ENCODE measurements at places on chromosomes 12 and 14.

DNA sequence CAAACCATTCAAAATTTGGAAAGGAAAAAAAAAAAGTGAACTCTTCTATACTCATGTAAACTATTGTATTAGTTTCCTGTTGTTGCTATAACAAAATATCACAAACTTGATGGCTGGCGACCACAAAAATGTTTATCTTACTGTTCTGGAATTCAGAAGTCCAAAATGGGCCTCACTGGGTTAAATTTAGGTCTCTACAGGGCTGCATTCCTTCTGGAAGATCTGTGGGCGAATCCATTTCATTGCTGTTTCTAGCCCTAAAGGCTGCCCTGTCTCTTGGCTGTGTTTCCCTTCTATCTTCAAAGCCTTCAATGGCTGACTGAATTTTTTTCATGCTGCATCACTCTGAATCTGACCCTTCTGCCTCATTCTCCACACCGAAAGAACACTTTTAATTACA, 105.1 kb upstream of the NAV3 start:
- no peak for DNase-seq
- no peaks in the 10 kb centered on the region for H3K4me1 ChIP-seq
- H3K27me3 ChIP-seq: no peaks in the 10 kb centered on the region
- no peak overlapping the region for H3K4me3 ChIP-seq
- no peaks in the 10 kb centered on the region for H3K36me3 ChIP-seq

DNA sequence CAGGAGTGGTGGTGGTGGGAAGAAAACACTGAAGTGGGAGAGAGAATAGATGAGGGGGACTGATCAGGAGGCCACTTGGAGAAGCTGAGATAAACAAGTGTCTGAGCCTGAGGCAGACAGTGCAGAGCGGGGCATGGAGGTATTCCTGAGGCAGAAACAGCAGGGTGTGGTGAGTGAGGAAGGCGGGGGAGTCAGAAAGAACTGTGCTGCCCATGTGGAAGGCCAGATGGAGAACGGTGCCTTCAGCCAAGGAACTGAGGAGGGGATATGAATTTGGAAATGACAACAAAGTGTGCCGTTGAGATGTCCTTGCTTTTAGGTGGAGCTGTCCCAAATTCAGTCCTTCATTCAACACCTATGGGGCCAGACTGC, 13.7 kb downstream of the APPL2 start:
- H3K27ac ChIP-seq: no peak overlapping the region
- DNase-seq: no peak
- H3K4me1 ChIP-seq: no peaks in the 10 kb centered on the region
- H3K4me3 ChIP-seq: no peak overlapping the region
- no peaks in the 10 kb centered on the region for H3K27me3 ChIP-seq

GRCh38 chr14:24092505-24093206, 1.5 kb upstream of the PCK2 start:
- no peaks in the 10 kb centered on the region for H3K36me3 ChIP-seq
- DNase-seq: no peak
- H3K4me1 ChIP-seq: peaks cover 26% of the 10 kb centered on the region
- no peaks in the 10 kb centered on the region for H3K27me3 ChIP-seq

DNA sequence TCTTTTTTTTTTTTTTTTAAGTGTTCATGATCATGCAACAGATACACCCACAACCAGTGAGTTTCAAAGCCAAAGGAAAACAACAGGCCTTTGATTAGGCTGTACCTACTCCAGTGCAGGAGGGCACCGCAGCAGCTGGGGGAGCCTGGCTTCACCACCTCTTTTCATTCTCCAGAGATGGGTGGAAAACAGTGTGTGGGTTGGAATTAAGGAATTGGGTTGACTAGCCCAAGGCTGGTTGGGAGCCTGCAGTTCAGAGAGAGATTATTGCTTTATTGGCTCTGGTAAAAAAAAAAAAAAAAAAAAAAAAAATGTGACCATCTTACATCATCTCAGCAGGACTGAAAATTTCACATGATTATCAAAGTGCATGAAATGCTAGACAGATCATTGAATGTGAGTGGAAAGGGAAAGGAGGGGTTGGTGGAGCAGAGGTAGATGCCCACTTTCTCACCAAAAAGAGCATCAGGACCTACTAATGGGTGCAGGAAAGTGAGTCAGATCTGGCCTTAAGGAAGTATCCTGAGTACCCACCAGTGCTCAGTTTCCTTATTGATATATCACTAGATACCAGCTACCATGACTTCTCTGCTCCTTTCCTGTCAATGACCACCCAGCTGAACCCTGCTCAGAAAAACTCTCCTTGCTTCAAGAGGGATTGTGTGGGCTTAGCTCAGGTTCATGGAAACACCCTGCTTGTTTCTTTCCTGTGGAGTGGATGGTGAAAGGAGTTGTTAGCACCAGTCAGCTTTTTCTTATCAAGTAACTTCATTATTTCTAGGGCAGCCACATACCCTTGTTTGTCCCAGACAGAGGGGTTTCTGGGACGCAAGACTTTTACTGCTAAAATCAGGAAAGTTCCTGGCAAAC, 54.8 kb upstream of the DYRK2 start:
- no peaks in the 10 kb centered on the region for H3K27me3 ChIP-seq
- no peak for DNase-seq
- no peak overlapping the region for H3K4me3 ChIP-seq

DNA sequence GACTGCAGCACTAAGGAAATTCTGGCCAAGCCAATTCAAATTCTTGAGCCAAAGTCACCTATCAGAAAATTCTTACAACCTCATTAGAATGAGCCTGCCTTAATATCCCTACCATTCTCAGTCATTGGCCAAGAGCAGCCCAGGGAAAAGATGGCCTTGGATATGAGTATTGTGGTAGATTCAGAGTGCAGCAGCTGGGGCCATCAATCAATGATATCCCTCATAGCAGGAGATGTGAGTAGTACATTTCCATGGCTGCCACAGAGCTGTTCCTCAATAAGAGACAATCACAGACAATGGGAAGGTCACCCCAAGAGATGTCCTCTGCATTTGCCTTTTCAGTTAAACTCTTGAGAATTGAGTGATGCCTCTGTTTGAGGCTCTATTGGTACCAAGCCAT, 161.6 kb downstream of the DYRK2 start:
- no peaks in the 10 kb centered on the region for H3K36me3 ChIP-seq
- H3K4me3 ChIP-seq: no peak overlapping the region
- H3K27me3 ChIP-seq: no peaks in the 10 kb centered on the region
- H3K27ac ChIP-seq: no peak overlapping the region
- H3K4me1 ChIP-seq: no peaks in the 10 kb centered on the region
- DNase-seq: no peak

GRCh38 chr12:22459838-22460490, 84.4 kb downstream of the C2CD5 start:
- H3K4me3 ChIP-seq: no peak overlapping the region
- no peaks in the 10 kb centered on the region for H3K36me3 ChIP-seq
- no peaks in the 10 kb centered on the region for H3K27me3 ChIP-seq
- no peak overlapping the region for H3K27ac ChIP-seq

GRCh38 chr12:25794571-25794970, 163.9 kb upstream of the RASSF8 start:
- no peak overlapping the region for H3K4me3 ChIP-seq
- no peak for DNase-seq
- H3K27ac ChIP-seq: no peak overlapping the region

DNA sequence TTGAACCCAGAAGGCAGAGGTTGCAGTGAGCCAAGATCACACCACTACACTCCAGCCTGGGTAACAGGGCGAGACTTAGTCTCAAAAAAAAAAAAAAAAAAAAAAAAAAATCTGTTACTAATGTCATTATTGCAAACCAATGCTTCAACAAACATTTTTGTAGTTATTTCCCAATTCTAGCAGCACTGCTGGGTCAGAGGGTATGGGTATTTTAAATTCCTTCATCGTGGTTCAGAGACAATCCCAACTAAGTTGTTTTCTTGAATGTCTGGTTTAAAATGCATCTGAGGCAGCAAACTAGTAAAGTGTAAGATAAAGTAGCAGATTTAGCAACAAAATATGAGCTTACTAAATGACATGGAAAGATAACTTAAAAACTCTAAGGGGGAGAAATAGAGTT, 65.6 kb downstream of the FERMT2 start:
- H3K4me1 ChIP-seq: no peaks in the 10 kb centered on the region
- no peaks in the 10 kb centered on the region for H3K36me3 ChIP-seq
- H3K27me3 ChIP-seq: no peaks in the 10 kb centered on the region
- H3K4me3 ChIP-seq: no peak overlapping the region
- no peak overlapping the region for H3K27ac ChIP-seq

DNA sequence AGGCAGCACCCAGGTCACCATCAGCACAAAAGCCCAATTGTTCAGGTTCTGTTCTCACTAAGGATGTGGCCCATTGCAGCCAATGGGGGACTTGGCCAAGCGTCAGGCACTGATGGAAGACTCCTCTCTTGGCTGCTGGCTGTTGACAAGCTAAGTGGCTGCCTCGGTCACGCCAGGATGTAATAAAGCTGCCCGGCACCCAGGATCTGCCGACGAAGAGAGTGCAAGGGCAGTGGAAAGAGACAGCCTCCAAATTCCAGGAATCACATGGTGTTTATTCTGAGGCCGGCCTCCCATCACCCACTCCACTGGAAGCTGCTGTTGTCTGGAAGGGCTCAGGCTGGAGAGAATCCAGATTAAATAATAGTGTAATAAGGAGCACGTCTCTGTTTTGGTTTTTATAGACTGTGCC, 451.8 kb upstream of the TBX3 start:
- H3K27me3 ChIP-seq: no peaks in the 10 kb centered on the region
- H3K36me3 ChIP-seq: no peaks in the 10 kb centered on the region
- no peak overlapping the region for H3K4me3 ChIP-seq
- no peak for DNase-seq
- H3K27ac ChIP-seq: no peak overlapping the region

DNA sequence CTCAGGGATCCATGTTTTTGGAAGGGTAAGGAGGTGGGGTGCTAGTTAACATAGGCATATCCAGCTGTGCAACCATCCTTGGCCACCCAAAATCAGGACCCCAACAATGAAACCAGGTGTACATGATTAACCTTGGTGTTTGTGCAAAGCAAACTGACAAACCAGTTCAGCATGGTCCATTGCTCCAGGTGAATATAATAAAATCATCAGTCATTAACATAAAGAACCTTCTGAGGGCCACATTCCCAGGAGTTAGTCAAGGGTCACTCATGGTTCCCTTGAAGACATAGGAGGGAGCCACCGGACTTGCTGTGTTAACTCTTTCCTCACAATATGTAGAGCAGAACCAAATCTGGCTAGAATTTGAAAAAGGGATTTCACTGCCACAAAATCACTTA, 17.8 kb downstream of the SLC38A2 start:
- H3K4me3 ChIP-seq: no peak overlapping the region
- DNase-seq: no peak
- H3K36me3 ChIP-seq: no peaks in the 10 kb centered on the region
- H3K4me1 ChIP-seq: peaks cover 3% of the 10 kb centered on the region

GRCh38 chr12:91609283-91609682, 426.7 kb upstream of the DCN start:
- H3K27me3 ChIP-seq: no peaks in the 10 kb centered on the region
- H3K36me3 ChIP-seq: no peaks in the 10 kb centered on the region
- H3K4me1 ChIP-seq: no peaks in the 10 kb centered on the region
- H3K4me3 ChIP-seq: no peak overlapping the region

DNA sequence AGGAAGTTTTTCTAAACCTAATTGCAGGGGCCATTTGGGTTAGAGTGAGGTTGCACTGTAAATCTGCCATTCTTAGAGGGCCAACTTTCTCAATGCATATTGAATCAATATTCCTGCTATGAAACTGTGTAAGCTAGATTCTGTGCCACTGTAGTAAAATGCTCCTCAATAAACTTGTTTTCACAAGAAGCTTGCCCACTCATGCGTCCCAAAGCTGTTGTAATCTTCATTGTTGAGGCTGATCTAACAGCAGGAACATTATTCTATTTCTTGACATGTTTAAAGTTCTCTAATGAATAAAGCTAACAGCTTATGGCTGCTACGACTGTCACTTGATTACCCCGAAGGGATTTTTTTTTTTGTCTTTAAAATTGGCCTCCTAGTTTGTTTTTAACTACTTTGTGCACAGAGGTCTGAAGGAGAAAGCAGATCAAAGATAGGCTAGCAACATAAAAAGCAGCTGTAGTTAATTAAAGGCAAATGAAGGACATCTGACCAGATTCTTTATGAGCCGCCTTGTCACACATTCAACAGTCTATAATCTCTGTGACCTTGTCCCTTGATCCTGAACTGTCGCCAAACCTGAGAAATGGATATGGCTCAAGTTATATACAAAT, 243.7 kb downstream of the PAX9 start:
- DNase-seq: no peak
- no peak overlapping the region for H3K27ac ChIP-seq
- H3K27me3 ChIP-seq: no peaks in the 10 kb centered on the region
- H3K4me1 ChIP-seq: no peaks in the 10 kb centered on the region

DNA sequence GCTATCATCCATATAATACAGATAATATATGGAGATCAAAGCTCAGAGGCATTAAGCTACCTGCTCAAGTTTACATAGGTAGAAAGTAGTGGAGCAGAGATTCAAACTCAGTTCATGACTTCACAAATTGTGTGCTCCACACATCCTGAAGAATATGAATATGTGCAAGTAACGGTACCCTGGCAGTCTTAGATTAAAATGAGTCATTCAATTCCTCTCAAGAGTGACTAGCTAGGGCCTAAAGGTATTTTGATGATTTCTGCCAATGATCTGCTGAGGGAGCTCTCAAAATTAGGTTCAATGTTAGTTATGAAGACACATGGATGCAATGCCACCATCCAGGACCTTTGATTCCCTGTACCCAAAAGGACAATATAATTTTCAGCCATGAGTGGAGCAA, 58.9 kb downstream of the GRIP1 start:
- no peak overlapping the region for H3K4me3 ChIP-seq
- H3K36me3 ChIP-seq: no peaks in the 10 kb centered on the region
- H3K27ac ChIP-seq: no peak overlapping the region
- H3K27me3 ChIP-seq: no peaks in the 10 kb centered on the region
- DNase-seq: no peak

- H3K27me3 ChIP-seq: no peaks in the 10 kb centered on the region
- no peaks in the 10 kb centered on the region for H3K36me3 ChIP-seq
- no peak overlapping the region for H3K4me3 ChIP-seq
- H3K27ac ChIP-seq: no peak overlapping the region
- no peaks in the 10 kb centered on the region for H3K4me1 ChIP-seq
Measured at GRCh38 chr14:92014040-92014439, 25.8 kb downstream of the TRIP11 start.

GRCh38 chr12:105225505-105226015, 10.4 kb downstream of the APPL2 start:
- H3K4me1 ChIP-seq: peaks cover 5% of the 10 kb centered on the region
- H3K36me3 ChIP-seq: peaks cover 11% of the 10 kb centered on the region
- no peak overlapping the region for H3K27ac ChIP-seq
- no peaks in the 10 kb centered on the region for H3K27me3 ChIP-seq
- no peak overlapping the region for H3K4me3 ChIP-seq

DNA sequence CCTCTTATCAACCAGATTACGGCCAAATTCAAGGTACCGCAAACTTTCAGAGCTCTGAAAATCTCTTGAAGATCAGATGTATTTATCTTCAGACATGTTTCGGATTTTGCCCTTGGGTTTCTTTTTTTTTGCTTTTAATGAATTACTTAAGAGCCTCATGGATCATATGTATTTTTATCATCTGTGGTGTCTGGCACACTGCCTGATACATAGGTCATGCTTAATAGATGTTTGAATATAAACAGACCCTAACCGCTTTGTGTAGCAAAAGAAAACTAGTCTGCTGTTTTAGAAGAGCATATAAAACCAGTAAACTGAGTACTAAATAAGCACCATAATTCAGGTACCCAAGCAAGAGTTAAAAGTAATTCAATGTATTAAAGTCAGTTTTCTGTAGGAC, 20.1 kb upstream of the TBK1 start:
- no peak overlapping the region for H3K27ac ChIP-seq
- DNase-seq: no peak
- no peaks in the 10 kb centered on the region for H3K27me3 ChIP-seq
- H3K36me3 ChIP-seq: peaks cover 84% of the 10 kb centered on the region
- no peaks in the 10 kb centered on the region for H3K4me1 ChIP-seq

GRCh38 chr12:56267443-56268071, 815 bp downstream of the COQ10A start:
- peak overlapping the region; percentile 94 for H3K27ac ChIP-seq
- peak overlapping the region; percentile 63 for H3K4me3 ChIP-seq
- no peaks in the 10 kb centered on the region for H3K27me3 ChIP-seq
- H3K36me3 ChIP-seq: peaks cover 25% of the 10 kb centered on the region
- peaks cover 5% of the 10 kb centered on the region for H3K4me1 ChIP-seq

Data from T-cell (primary cell).